Hypothalamus (tissue), 51 donors: ENCODE measurements at places on chromosomes 7 and 10.

GRCh38 chr10:55966101-55966500 is 395.0 kb downstream of the ZWINT start:
- DNase-seq, result no peak

GRCh38 chr7:22318376-22318775 is 38.6 kb downstream of the RAPGEF5 start:
- no peak for DNase-seq

GRCh38 chr10:96390460-96390864 is 31.7 kb upstream of the OPALIN start:
- peak; percentile 42 for DNase-seq

DNA sequence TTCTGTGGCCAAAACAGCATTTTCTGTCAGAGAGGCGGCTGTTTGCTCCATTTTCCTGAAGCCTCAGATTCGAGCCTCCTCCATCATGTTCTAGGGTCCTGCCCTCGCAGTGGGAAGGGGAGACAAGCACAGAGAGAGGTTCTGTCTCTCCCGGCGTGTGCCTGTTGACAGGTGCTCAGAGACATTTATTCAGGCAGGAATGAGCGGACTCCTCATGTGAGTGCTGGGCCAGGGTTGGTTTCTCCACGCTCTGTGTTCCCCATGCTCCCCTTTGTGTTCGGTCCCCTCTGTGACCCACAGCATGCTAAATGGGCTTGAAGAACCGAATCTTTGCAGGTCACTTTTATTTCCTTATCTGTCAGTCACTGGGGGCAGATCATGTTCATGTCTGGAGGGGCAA is 374.6 kb downstream of the GLRX3 start:
- DNase-seq, result no peak

GRCh38 chr7:26369593-26369992 is 77.9 kb downstream of the SNX10 start:
- DNase-seq, result peak; percentile 8

DNA sequence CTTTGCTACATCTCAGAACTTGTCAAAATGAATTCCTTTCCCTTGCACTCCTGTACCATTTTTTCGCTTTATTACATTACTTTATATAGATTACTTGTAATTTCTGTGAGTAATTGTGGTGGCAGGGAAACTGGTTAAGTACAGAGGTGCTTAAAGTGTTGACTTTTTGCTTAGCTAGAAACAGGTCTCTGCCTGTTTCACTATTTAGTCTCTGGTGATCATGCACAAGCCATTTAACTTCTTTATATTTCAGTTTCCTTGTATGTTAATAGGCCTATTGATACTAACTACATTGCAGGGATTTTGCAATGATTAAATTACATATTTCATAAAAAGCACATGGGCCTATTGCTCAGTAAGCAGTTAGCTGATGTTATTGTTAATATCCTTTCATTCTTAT is 233.8 kb downstream of the PRKG1 start:
- DNase-seq, result no peak

DNA sequence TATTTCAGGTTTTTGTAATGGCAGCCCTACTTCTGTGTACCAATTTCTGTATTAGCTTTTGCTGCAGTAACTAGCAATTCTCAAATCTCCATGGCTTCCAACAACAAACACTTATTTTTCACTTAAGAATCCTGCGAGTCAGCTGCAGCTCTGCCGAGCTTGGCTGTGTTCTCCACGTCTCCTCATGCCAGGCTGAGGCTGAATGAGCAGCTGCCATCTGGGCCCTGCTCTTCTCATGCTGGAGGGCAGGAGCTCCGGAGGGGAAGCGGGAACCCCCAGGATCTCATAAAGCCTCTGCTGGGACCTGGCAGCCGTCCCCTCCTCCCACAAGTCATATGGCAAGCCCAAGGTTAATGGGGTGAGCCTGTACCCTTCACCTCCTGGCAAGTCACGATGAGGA is 591.1 kb downstream of the SDK1 start:
- DNase-seq, result no peak

GRCh38 chr7:100170101-100170897 is 1.9 kb upstream of the GAL3ST4 start:
- DNase-seq, result no peak

DNA sequence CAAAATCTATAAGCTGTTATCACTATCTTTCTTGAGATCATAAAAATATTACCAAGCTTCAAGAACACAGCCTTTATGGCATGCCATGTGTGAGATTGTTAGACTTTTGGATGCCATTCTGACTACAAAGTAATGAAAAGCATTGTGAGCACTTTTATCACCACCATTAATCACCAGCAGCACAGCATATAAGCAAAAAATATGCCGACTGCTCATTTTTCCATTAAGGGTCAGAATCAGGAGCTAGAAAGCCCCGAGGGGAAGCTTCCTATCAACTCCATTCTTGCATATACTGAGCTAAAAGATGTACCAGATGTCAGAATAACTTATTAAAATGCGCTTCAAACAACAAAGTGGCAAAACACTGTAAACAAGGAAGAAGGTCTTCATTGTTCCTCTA is 114.3 kb downstream of the LMBR1 start:
- no peak for DNase-seq

DNA sequence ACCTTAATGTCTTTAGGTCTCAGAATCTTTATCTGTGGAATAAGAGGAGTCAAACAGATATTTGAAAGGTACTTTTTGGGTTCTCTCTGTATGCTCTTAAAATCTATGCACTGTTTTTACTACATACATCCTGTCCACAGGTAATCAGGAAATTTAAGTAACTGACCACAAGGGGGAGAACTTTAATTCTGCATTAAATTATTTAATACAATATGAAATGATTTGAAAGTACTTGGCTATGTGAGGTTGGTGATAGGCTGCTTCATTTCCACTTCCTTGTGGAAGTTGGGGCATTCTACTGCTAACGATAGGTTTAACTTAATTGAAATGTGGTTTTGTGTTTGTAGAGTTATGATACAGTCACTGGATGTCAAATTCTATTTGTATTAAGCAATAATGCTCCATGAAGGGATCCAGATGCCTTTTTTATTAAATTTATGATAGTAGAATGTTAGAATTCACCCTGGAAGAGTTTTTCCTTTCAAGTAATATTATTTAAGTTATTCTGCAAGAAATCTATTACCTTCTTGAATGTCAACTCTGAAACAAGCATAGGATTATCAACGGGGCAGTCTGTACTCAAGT is 6.0 kb downstream of the TEX47 start:
- DNase-seq, result no peak

GRCh38 chr7:139623518-139623917 is 100.0 kb downstream of the CLEC2L start:
- DNase-seq, result no peak

DNA sequence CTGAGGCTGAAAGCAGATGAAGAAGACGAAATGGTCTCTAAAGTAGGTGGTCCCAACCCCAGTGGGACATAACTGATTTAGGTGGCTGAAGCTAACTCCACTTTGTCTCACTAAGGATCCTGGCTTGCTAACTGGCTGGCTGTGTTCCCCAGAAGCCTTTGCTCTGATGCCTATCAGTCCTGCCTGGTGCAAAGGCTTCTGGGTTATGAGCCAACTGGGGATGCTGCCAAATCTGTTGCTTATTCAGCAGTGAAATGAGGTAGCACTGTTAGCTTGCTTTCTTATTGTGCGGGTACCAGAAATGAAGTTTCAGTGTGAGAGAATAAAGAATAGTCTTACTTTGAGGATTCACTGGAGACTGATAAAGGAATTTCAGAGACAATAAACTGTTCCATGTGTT is 18.1 kb downstream of the PRKG1 start:
- no peak for DNase-seq

GRCh38 chr7:14954035-14954434 is 51.5 kb upstream of the DGKB start:
- no peak for DNase-seq

DNA sequence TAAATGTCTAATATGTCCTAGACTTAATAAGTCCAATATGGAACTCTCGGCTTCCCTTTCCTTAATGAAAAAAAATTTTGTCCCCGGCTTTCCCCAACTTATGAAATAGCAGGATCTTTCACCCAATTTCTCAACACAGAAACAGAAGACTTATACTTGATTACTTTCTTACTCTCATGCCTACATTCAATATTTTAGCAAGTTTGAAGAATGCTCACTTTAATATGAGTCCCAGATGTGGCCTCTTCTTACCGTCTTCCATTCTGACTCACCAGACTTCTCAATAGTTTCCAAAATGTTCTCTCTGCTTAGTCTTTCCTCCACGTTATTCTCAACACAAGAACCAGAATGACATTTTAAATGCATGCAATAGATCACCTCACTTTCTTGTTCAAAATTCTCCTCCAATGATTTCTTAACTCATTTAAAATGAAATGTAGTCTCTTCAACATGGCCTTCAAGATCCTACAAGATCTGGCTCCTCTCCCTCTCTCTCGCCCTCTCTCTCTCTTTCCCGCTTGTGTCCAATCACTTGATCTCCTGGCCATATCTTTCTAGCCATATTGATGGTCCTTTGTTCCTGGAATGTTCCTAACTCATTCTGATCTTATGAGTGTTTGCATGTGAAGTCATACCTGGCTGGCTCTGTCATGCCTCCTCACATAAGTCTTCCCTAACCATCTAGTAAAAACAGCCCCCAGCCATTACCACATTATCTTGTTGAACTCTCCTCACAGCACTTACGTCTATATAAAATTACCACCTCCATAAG is 119.7 kb upstream of the FAM3C start:
- no peak for DNase-seq

DNA sequence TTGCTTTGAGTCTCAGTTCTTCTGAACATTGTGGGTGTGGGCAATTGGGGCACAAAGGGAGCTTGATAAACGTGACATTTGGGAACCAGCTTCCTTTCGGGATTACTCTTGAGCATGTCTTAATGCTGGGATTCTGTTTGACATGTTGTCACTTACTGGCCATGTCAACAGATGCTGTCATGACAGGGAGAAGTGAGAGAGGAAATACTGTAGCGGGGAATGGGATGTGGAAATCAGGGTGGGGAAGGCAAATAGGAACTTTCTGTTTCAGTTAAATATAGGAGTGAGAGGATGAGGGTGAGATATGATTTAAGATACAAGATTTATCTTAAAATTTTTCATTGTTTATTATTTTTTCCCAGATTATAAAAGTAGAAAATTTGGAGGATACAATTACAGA is 83.9 kb downstream of the SEC23IP start:
- DNase-seq, result no peak

DNA sequence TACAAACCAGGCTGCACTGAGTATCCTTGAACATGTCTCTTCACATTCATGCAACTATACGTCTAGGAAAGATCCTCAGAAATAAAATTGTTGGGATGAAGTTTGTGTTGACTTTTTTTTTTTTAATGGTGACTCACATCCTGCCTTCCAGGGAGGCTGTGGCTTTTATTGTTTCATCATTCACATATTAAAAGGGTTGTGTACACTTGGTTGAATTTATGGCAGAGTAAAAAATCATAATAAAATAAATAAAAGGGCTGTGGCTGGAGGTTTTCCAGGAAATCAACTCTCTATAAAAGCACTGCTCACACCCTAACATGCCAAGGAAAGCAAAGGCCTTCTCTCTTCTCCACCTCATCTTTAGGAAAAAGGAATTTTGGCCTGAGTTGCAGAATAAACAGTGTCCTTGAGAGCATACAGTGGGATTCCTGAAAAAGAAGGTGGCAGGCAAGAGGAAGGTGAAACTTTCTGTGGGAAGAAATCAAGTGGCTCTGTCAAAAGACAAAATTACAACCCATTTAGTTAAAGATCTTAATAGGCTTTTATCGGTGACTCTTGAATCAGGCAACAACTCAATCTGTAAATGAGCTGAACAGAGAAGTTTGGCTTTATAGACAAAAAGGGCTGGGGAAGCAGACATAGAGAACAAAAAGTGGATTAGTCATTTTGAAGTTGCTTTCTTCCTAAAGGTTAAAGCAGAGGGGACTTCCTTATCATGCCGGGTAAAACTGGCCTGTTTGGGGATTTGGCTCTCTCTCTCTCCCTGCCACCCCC is 41.6 kb upstream of the FHIP2A start:
- no peak for DNase-seq

GRCh38 chr7:22944510-22944909 is 69.4 kb downstream of the HYCC1 start:
- no peak for DNase-seq

DNA sequence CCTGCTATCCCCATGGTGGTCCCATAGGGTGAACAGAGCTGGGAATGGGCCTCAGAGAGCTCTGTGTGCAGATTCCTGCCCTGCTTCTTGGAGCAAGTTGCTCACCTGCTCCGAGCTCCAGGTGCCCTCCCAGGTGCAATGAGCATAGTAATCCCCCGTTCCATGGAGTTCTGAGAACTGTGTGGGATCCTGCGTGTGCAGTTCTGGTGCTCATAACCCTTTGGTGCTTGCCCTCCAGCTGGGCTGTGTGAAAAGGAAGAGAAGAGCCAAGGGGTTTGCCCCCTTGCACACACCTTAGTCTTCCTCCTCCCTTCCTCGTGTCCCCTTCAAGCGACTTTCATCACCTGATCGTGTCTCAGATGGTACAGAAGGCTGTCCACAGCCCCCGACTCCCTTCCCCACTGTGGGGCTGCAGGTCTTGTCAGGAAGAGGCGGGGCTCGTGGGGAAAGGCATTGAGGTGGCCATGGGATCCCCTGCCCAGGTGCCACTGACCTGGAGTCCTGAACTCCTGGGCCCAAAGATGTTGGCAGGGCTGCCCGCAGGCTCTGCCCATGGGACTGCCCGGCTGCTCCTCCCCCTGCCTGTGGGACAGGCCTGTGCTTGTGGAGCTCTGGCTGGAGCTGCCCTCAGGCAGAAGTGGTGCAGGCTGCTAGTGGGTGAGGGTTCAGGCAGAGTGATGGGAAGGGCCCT is 21.9 kb upstream of the ZNF488 start:
- no peak for DNase-seq

- no peak for DNase-seq
Observed at GRCh38 chr7:681551-682307, 44.8 kb upstream of the DNAAF5 start.

DNA sequence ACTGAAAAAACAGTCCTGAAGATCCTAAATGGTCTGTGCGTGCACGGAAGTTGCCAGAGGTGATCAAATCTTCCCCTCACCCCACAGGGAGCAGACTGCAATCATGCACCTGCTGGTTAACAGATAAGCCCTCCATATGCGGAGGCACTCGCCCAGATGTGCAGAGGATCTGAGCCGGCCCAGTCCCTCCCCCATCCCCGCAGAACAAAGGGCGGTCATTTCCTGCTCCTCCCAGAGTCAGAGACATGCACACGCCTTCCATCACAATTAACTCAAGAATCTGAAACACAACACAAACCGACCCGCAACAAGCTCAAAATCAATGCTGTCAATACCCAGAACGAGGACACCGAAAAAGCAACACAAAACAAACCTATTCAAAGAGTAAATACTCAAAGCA is 24.2 kb downstream of the CRTAC1 start:
- DNase-seq, result no peak

DNA sequence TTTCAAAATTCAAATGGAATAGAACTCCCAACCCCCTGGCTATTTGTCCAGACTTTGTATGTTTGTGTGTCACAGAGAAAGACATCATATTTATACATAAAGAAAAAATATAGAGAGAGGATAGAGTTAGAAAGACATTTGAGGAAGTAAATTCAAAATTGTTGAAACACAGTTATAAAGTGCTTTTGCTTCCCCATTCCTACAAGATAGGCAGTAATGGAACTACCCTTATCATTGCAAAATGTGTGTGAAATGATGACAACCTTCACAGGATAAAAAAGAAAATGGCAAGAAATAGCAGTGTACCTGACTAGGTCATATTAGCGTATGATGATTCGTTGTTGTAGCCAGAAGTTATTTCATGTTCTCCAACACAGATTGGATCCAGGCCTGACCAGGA is 63.1 kb downstream of the FZD1 start:
- DNase-seq, result no peak

- DNase-seq, result no peak
Observed at GRCh38 chr10:59830601-59831259, 75.6 kb downstream of the CCDC6 start.
